Activated CD4-positive, alpha-beta T cell treated with anti-CD3 and anti-CD28 coated beads for 4 hours (primary cell): ENCODE measurements at places on chromosomes 5 and 9.
A peak's percentile ranks its signal among the peaks of the same experiment; 100 is the strongest.

DNA sequence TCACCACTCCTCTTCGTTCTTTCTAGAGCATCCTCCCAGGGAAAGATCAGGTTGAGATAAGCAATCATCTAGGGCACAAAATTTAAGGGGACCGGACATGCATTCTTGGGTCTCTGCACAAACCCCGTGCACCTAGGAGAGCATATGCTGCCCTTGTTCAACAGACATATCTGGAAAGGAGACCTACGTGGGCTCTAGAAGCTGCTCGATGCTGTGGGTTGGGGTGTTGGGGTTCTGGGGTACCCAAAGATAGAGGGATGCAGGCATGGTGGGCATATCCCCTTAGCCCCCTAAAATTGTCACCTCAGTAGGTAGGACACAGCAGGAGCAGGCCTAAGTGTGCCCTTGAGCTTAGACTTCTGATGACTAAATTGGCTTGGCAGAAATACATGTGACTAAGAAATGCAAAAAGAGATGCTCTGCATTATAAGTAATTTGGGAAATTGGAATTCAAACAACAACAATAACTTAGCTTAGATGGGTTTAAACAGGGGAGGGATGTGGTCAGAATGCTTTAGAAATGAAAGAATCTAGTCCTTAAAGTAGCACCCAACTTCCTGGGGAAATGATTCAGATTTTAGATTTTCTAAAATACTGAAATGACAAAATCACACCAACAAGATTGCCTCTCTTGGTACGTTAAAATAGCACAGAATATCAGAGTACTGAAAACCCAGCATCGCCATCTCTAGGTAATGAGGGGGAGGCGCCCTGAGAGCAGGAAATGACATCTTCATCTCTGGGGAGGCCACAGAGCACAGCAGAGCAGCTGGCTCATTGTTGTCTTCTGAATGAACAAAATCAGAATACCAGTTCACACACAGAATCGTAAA lies 172.3 kb downstream of the GNA14 start:
- DNase-seq, result peak; percentile 15

DNA sequence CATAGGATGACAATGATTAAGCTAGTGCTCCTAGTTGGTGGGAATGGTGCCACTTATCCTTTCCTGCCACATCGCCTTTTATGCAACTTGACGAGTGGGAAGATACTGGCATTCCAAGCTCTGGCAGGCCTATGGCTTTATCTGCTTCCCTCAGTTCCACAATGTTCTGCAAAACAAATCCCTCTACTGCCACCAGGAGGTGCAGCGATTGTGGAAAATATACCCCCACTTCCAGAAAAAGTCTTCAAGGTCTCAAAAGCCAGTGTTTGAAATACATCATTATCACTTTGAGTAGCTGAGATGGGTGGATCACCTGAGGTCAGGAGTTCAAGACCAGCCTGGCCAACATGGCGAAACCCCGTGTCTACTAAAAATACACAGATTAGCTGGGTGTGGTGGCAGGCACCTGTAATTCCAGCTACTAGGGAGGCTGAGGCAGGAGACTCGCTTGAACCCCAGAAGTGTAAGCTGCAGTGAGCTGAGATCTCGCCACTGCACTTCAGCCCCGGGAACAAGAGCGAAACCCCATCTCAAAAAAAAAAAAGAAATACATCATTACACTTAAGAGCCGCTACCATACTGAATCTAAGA lies 3.4 kb downstream of the CLINT1 start:
- DNase-seq, result no peak

GRCh38 chr5:10808347-10809226 lies 47.6 kb upstream of the DAP start:
- no peak for DNase-seq

- no peak for DNase-seq
These were observed 103.2 kb downstream of the FSTL4 start for GRCh38 chr5:133508845-133509741.

- no peak for DNase-seq
These were observed 57.3 kb upstream of the DMRT1 start for GRCh38 chr9:784202-784601.
